CD4-positive, alpha-beta T cell treated with Interleukin-4 for 4 hours (primary cell): ENCODE measurements at places on chromosomes 3 and 15.

- DNase-seq = no peak
Observed at GRCh38 chr3:167113035-167113830, 266.9 kb downstream of the ZBBX start.

GRCh38 chr15:41917767-41918430 is 24.0 kb upstream of the SPTBN5 start:
- DNase-seq = no peak

- DNase-seq = no peak
Observed at GRCh38 chr15:77855871-77856270, 221.6 kb downstream of the TBC1D2B start.

DNA sequence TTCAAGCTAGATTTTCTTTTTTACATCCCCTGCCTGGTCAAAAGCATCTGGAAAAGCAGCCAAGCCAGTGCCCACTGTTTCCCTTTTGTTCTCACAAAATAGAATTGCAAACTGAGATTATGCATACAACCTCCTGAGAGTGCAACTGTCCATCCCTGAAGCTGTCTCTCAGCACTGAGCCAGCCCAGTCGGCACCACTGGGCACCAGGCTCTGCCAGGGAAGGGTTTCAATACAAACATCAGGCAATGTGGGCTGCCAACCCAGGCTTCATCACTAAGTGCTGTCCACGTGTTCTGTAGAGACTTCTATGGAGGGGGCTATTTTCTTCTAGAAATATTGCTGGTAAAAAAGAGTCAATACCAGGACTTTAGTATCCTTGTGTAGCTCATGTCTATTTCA is 356.3 kb upstream of the TBL1XR1 start:
- DNase-seq = no peak

GRCh38 chr3:182954553-182955235 is 25.6 kb downstream of the DCUN1D1 start:
- no peak for DNase-seq

DNA sequence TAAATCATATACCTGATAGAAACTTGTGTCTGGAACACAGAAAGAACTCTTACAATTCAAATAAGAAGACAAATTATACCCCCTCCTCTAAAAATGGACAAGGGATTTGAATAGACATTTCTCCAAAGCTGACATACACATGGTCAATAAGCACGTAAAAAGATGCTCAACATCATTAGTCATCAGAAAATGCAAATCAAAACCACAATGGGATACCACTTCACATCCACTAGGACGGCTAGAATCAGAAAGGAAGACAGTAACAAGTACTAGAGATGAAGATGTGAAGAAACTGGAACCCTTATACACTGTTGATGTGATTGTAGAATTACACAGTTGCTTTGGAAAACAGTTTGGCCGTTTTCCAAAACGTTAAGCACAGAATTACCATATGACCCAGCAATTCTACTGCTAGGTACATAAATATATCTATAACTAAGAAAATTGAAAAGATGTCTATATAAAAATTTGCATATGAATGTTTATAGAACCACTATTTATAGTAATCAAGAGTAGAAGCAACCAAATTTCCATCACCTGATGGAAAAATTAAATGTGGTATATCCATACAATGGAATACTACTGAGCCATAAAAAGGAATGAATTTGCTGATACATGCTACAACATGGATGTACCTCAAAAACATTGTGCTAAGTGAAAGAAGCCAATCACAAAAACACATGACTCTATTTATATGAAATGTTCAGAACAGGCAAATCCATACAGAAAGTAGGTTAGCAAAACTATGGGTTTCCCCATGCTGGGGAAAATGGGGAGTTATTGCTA is 60.8 kb downstream of the GREM1 start:
- no peak for DNase-seq

GRCh38 chr3:16134173-16134928 is 40.1 kb upstream of the GALNT15 start:
- DNase-seq = no peak

DNA sequence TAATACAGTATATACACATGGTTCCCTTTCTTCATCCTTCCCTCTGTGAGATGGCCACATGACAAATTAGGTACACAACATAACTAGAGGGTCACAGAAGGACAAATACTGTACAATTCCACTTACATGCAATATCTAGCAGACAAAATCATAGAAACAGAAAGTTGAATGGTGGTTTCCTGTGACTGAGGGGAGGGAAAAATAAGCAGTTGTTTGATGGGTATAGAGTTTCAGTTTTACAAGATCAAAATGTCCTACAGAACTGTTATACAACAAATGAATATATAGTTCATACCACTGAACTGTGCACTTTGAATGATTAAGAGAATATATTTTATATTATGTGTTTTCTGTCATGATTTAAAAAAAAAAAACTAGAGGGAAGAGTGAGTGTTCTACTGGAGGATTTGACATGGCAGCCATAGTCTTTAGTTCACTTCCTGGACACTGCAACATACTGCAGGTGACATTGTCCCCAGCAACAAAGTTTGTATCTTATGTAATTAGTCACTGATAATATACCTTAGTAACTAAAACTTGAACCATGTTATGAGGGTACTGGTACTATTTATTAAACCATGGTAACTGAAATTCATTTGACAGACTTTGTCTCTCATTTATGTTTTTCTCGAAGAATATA is 37.2 kb downstream of the CCDC54 start:
- DNase-seq = no peak

GRCh38 chr3:110323349-110323748 is 748.3 kb upstream of the NECTIN3 start:
- no peak for DNase-seq

DNA sequence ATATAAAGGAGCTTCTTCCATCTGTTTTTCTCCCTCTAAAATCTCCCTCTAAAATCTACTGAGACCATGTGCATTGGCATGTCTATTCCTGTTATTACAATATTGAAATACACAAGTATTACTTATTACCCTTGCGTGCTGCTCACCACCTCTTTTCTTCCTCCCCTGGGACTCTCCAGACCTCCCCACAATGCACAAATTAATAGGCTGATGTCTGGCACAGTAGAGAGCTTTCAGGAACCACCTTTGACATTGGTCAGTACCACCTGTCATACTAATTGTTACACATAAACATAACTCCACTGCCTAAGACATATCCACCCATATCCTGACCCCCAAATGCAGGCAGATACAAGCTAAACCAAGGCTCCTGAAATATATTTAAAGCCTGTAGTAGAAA is 722.6 kb downstream of the FHIT start:
- no peak for DNase-seq

GRCh38 chr3:159739969-159740368 is 248.7 kb upstream of the IL12A start:
- no peak for DNase-seq

GRCh38 chr3:50340448-50341329 is at the start of gene RASSF1:
Gene RASSF1 (minus strand): TSS chr3:50340836. CDS start chr3:50340805, 31 bp downstream.
- peak; percentile 62 for DNase-seq

DNA sequence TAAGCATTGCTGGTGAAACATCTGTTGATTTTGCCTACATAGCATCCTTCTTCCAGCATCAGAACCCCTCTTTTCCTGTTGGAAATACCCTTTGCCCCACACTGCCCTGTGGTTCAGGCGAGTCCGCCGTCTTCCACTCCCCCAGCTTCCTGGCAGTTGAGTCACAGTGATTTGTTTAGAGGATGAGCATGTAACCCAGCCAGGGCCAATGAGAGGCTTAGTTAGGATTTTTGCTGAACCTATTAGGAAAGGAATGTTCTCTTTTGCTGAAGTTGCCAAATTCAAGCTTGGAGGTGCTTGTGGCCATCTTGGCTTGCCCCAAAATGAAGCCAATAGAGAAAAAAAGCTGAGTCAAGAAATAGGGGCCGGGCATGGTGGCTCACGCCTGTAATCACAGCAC is 19.0 kb upstream of the MEX3B start:
- no peak for DNase-seq

DNA sequence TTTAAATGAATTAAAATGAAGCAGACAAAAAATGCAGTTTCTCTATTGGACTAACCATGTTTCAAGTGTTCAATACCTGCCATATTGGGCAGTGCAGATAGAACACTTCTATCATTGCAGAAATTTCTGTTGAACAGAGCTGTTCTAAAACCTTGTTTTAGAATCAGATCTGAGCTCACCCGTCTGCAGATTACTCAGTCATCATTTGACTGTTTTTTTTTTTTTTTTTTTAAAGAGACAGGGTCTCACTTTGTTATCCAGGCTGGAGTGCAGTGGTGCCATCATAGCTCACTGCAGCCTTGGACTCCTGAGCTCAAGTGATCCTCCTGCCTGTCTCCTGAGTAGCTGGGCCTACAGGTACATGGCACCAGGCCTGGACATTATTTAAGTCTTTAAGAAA is 128.7 kb downstream of the APBA2 start:
- no peak for DNase-seq

DNA sequence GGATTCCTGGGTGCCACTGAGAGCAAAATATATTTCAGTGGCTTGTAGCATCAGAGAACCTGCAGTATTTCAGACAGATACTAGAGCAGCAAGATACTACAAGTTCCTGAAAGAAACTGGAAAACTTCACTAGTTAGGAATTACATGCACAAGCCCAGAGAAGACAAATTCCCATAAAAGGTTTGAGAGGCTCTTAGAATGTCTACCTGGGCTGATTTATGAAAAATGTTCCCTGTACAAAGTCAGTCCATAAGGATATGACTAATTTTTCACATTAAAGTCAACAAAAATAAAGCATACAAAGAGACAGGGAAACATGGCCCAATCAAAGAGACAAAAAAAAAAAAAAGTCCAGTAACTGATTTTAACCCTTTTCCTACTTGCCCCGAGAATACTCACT is 302.6 kb downstream of the POLQ start:
- DNase-seq = no peak

DNA sequence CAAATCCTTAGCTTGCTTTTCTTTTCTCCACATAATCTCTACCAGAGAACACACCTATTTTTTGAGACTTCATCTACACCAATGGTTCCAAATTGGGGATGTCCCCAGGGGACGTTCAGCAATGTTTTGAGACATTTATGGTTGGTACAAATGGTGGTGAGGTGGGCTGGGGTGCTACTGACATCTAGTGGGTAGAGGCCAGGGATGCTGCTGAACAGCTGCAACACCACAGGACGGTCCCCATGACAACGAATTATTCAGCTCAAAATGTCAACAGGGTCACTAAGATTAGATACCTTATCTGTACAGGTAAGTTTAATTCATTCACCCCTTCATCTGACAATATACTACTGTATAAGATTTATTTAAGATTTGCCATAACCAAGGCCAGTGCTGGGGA is 14.4 kb downstream of the GK5 start:
- no peak for DNase-seq

DNA sequence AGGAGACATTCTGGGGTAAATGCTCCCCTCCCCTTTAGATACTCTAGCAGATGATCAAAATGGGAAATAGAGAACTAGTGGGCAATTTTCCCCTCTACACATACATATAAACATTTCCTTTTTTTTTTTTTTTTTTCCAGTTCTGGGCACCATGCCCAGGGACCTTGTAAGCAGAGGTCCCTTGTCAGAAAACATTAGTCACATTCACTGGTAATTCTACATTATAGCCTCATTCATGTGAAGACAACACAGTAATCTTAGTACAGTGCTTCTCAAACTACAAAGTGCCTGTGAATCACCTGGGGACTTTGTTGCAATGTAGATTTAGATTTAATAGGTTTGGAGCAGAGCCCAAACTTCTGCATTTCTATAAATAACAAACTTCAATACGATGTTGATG is 60.1 kb upstream of the ACTC1 start:
- DNase-seq = no peak

- DNase-seq = no peak
Observed at GRCh38 chr3:10513306-10513705, 7.9 kb upstream of the ATP2B2 start.

GRCh38 chr15:42107473-42107872 is 13.1 kb upstream of the PLA2G4D start:
- no peak for DNase-seq

DNA sequence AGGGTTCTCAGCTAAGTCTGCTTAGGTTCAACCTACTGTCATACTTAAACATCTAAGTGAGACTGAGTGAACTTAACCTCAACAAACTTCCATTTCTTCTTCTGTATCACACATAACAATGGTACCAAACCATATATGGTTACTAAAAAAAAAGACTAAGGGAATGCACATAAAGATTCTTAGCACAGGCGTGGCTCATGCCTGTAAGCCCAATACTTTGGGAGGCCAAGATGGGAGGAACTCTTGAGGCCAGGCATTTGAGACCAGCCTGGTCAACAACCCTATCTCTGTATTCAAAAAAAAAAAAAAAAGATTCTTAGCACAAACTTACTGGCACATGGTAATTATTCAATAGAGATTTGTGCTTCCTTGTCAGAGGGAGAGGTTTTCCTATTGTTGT is 57.9 kb downstream of the ACAP2 start:
- no peak for DNase-seq

DNA sequence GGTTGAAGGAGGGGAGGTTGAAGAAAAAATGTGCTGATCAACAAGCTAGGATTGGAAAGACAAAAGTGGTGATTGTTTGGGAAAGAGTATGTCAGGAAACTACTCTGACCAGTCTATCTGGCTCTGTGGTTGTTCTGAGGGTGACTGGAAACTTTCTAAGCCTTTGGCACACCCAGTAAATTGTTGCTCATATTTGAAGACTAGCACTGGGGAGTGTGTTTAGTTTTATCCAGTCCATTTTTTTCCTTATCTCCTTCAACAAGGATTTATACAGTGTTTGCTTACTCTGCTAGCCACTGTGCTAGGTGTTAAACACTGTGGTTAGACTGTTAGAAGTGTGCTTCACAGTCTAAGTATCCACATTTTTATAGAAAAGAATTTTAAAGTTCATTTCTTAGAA is 28.8 kb downstream of the PPM1L start:
- DNase-seq = no peak

DNA sequence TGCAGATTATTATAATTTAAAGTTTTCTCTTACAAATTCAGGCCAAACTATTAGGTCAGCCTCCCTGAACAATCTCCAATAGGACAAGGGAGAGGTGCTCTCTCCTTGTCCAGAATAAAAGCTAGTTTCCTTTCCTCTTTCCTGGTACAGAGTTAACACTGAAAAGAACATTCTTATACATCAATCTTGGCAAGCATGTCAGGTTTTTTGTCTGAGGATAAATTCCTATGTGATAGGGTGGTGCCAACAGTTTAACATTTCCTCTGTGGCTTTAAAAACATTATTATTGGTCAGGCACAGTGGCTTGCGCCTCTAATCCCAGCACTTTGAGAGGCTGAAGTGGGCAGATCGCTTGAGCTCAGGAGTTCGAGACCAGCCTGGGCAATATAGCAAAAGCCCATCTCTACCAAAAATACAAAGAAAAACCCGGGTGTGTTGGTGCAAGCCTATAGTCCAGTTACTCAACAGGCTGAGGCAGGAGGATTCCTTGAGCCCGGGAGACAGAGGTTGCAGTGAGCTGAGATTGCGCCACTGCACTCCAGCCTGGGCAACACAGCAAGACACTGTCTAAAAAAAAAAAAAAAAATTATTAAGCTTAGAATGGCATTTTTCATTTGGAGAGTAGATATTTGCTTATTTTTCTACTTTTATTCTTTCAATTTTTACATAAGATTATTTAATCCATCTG is 13.7 kb upstream of the ULK4 start:
- DNase-seq = no peak

- DNase-seq = peak; percentile 2
Observed at GRCh38 chr3:2765002-2765579, 345.1 kb downstream of the IL5RA start.

- DNase-seq = no peak
Observed at GRCh38 chr15:81270781-81271491, 53.0 kb downstream of the STARD5 start.

GRCh38 chr3:126938520-126939337 is 44.2 kb upstream of the PLXNA1 start:
- no peak for DNase-seq

- DNase-seq = no peak
Observed at GRCh38 chr15:91737151-91737818, 116.2 kb upstream of the SLCO3A1 start.
